ENCODE measurements at places on chromosomes 12 and 14.

GRCh38 chr12:133130808-133131128, 341 bp downstream of the ZNF10 start:
- no peak for DNase-seq

GRCh38 chr14:37274652-37275051, 76.9 kb downstream of the MIPOL1 start:
- no peak for DNase-seq

- no peak for DNase-seq
Observed at GRCh38 chr12:53585448-53586125, 40.6 kb downstream of the ATF7 start.

GRCh38 chr12:106814714-106815113, 40.2 kb downstream of the RIC8B start:
- DNase-seq: no peak

DNA sequence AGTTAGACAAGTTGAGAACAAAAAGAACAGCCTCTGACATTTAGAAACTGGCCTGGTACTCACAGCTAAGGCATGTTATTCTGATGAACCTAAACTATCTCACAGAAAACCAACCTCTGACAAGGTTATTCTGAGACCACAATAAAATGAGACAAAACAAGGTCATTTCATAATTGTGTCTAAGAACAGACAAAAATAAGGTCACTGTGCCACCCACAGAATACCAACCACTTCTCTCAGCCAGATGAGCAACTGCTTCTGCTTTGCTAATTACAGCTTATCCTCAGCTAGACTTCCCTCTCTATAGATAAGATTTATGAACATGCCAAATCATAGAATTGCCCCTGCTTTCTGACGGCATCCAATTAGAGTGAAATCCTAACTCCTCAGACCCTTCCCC, 52.2 kb upstream of the CRACR2A start:
- no peak for DNase-seq

DNA sequence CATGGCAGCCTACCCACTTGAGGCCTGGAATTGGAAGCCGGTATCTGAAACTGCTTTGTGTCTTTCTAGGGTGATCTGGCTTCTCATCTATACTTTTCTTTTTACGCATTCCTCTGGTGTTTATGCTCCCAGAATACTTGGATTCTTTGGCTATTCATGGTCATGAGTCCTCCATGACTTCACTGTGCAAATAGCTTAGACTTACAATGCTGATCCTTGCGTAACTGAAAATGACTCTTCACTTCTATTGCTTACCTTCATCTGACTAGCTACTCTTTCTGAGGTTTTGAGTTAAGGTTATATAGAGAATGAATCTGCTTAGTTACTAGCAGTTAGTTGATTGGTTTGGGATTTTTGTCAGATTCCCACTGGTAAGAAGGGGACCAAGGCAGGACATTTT, 121.7 kb upstream of the NOVA1 start:
- no peak for DNase-seq

GRCh38 chr12:124364543-124364942, 69.7 kb downstream of the RFLNA start:
- DNase-seq: no peak

- DNase-seq: no peak
Observed at GRCh38 chr14:95961481-95961880, 77.7 kb upstream of the C14orf132 start.

DNA sequence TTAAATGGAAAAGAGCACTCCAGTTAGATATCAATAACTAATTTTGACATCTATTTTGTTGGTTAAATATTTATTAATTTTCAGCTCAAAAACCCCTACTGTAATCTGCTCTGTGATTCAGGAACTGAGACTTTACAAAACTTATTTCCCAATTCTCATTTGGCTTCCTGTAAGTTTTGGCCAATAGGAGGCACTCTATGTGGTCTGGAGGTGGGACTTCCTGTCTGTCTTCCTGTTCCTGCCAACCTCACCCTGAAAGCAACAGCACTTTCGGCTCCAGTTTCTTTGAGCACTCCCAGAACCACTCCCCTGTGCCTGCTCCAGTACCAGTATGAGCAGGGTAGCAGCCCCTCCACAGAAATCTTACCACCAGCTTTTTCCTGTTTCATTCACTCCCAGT, 1027.0 kb downstream of the VRK1 start:
- DNase-seq: no peak

DNA sequence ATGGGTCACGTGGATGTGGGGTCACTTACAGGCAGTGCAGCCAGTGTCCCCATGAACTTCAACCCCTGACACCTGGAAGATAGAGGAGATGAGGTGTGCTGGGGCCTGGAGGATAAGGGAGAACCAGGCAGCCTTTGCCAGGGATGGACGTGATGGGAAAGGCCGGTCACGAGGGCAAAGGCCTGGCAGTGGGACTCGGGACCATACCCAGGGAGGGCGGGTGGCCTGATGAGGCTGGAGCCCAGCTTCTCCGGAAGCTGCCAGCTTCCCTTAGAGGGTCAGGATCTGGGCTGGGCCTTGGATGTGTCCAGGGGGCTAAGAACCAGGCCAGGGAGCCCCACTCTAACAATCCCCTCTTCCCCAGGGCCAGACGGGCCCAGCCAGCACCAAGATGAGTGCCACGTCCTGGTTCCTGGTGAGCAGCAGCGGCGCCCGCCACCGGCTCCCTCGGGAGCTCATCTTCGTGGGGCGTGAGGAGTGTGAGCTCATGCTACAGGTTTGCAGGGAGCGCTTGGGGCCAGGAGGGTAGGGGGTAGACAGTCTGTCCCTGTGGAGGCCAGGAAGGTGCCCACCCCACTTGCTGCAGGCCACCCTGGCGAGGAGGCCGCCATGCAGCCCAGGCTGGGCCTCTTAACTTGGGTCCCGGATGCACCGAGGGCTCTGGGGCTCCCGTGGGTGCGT, 3.1 kb downstream of the CEP170B start:
- DNase-seq: no peak

GRCh38 chr12:90216020-90216552, 507.4 kb upstream of the ATP2B1 start:
- DNase-seq: no peak

GRCh38 chr12:111224186-111225066, 144.5 kb downstream of the PHETA1 start:
- DNase-seq: no peak

DNA sequence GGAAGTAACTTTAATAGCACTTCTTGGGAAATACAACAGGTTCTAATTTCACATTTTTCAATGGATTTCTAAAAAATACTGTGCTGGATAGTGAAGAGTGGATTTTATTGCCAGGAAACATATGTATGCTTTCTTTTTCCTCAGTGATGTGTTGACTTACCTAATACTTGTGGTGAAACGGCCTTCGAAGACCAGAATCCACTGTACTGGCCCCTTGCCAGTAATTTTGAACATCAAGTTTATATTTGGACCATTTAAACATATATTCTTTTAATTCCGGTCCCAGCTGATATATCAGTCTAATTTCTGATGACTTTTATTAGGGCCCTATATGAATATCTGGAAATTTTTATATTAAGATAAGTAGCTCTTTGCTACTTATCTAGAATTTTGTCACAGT, 1.8 kb downstream of the MSRB3 start:
- DNase-seq: no peak

GRCh38 chr12:5806371-5807089, 138.5 kb downstream of the ANO2 start:
- DNase-seq: no peak

DNA sequence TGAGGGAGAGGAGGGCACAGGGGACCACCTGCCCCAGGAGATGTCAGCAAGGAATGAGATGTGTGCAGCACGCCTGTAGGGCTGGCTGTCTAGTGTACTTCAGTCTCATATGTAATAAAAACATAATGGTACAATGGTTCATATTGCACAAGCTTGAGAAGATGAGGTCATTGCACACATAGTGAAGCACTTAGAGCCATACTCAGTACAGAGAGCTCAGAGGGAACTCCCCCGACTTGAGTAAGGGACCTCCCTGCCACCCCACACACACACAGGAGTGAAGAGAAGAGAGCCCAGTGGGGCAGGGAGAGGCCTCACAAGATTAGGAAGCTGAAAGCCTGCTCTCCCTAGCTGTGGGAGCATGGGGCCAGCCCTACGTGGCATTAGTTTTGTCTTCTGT, 61.5 kb downstream of the SLC6A12 start:
- no peak for DNase-seq

GRCh38 chr14:24996930-24997725, 52.8 kb downstream of the STXBP6 start:
- DNase-seq: no peak

GRCh38 chr14:55698051-55698450, 118.0 kb downstream of the KTN1 start:
- DNase-seq: no peak

DNA sequence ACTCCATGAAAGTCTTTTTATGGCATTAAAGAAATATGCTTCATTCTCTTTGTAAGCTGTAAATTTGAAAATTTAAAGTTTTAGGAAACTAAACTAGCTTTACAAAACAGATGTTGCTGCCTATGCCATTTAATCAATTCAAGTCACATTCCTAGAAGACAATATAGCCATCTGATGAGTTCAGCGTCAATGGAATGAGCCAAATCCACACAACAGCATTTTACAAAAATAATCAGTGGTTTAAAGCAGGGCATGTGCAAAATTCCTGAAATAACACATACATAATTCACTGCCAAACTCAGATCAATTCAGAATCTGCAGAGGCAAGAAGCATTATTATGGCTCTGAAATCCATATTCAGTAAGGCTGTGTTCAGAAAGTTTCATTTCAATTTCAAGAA, 75.6 kb downstream of the MED13L start:
- no peak for DNase-seq

GRCh38 chr14:93033983-93034670, 81.6 kb downstream of the ITPK1 start:
- DNase-seq: no peak

DNA sequence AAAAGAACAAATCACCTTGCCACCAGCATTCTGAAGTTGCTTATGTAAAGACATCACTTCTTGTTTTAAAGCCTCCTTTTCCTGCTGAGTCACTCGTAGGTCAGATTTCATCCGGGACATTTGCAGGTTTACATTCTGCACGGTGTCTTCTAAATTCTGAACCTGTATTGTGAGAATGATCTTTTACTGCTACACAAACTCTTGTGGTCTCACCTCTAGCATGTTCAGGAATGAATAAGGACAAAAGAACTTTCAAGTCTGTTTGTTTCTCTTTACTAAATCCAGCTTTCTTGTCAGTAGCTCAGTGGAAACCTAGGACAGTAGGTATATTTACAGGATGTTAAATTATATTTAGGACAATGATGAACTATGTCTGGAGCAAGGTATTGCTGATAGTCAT, 73.5 kb upstream of the SAV1 start:
- no peak for DNase-seq

GRCh38 chr12:107079172-107080011, 14.0 kb downstream of the CRY1 start:
- DNase-seq: no peak

DNA sequence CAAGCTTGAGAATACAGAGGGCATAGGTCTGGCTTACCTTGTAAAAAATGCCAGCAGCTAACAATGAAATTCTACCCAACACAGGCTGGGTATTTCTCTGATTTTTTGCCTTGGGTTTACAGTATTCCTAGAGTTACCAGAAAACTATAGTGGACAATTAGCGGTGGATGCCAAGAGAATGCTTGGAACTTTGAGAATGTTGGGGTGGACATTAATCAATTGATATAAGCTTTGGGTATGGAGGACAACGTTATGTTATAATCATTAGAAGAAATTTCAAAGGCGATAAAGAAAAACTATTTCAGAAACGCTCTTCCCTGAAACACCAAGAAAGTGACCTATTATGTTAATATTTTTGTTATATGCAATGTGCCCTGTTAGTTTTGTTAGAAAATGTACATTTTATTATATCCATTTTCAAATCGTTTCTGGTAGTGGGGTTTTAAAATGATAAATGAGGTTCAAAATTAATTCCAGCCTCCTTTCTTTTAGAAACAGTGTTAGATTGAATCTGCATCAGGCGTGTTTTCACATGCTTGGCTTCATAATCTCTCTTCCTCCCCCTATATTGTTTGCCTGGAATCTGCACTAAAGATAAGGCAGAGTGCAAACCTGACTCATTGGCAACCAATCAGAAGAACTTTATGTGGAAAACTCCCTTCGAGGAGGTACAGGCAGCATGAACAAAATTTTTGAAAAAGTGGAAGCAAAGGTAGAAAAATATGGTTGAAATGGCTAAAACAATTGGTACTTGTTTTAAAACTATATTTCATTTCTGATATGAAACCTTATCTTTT, 1.4 kb upstream of the PTPRQ start:
- no peak for DNase-seq

DNA sequence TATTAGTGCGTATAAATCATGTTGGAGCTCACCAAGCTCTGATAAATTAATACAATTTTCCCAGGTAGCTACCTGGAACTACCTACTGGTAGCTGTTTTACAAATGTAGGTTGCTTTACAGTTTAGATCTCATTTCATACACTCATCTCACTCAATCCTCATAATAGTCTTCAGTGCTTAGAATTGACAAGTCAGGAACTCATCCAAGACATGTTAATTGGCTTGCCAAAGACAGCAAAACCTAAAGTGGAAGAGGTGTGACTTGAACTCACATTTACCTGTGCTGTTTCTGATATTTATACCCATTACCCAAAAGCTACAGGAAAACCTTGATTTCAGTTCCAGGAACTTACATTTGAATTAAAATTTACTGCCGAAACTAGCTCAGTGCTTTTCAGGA, 296.7 kb downstream of the DIO2 start:
- DNase-seq: no peak

DNA sequence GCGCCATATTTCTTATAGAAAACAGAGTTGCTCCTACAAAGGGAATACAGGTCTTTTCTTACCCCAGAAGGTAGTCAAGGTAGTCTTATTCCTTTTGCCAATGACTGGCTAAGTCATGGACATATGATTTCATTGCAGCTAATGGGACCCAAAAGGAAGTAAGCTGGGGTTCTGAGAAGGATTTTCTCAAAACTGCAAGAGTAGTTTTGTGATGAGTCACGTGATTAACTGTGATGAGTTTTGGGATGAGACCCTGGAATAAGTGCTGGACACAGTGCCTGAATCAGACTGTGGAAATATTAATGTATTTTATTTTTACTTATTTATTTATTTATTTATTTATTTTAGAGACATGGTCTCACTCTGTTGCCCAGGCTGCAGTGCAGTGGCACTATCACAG, 13.4 kb upstream of the NIN start:
- no peak for DNase-seq

- no peak for DNase-seq
Observed at GRCh38 chr12:98587084-98587483, 6.4 kb upstream of the SLC25A3 start.

Measured in DMS 273 treated with DMSO at 0.1 percent for 48 hours (cell line).